ENCODE measurements at places on chromosomes 11 and 22.

DNA sequence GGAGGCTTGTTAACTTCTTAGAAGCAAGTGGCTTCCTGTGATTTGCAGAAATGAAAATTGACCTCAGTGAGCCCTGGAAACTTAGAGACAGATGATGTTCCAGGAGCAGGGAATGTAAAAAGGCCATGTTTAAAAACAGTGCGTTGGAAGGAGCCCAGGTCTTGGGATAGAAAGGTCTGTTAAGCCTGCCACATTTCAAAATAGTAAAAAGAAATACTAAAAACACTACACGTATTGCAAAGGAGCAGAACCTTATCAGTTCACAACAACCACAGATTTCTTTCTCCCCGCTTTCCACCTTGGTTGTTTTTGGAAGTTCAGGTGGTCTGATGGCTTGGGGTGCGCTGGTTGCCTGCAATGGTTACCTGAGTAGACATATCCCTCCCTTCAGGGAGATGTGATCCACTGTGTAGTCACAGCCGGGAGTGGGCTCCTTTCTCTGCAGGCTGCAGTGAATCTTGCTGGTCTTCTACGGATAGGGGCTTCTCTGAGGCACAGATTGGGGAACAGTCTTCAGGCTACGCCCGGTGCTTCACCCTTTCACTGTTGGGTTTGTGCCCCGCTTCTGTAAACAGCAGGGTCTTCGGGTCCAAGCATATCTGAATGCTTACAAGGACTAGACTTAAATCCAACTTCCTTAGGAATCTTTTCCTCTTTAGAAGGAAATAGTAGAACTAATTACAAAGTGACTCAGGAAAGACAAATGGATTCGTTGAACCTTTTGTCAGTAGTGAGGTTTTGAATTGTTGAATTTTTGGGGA, 1.9 kb downstream of the TEAD1 start:
- no peak for DNase-seq

GRCh38 chr11:3109921-3110706, 52.9 kb upstream of the CARS1 start:
- DNase-seq = no peak

DNA sequence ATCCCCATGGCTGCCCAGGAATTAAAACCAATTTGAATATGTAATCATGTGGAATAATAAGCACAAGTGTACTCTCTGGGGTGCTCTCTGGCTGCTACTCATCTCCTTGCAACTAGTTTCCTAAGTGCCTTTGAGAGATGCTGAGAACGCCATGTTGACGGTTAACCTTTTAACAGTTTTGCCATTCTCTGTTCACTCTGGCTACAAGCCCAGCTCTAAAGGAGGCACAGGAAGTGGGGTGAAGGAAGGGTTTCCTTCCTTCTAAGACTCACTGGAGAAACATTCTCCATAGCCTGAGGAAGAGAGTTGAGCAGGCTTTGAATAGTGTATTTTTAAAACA, 122.0 kb upstream of the ZC3H12C start:
- no peak for DNase-seq

- DNase-seq = no peak
These were observed 114.9 kb upstream of the TMEM45B start for GRCh38 chr11:129700701-129701100.

DNA sequence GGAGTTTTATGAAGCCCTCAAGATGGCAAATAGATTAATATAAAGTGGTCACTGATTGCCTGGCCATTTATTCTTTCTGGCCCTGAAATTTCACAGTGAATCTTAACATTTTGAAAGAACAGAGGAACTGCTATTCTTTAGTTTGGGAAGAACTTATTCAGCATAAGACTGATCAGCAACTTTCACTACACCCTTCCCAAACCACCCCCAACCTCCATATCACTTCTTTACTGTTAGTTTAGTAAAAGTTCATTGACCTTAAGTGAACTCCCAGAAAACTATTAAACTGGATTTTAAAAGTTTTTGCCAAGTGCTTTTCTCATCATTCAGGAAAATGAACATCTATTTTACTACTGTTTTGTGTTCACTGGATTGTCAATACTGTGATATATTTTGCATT, 77.4 kb downstream of the NARS2 start:
- no peak for DNase-seq

DNA sequence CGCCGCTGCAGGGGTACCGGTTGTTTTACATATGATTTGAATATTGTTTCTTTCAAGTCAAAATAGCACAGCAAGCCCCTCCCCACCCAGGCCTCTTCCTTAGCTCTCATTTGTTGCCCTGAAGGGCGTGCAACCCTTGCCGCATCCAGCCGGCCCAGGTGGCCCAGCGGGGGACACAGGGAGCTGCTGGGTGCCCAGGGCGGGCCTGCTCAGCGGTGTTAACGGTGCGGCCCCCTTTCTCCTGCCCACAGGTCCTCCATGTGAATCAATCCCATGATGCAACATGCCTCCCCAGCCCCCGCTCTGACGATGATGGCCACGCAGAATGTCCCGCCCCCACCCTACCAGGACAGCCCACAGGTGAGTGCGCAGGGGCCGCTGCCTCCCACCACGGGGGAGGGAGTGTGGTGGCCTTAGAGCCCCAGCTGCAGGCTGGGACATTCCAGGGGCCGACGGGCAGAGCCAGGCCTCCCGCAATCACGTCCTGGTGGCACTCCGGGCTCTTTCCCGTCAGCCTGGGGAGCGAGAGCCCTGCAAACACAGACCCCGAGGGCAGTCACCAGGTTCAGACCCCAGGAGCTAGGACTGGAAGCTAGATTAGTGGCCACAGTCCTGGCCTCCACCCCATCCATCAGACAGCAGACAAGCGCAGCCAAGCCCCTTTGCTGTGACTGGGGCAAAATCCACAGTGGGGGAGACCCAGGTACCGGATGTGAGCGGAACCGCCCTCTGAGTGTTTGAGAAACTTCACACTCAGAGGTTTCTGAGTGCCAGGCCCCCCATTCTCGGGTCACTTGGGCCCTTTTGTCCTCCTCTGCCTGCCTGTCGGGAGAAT, 144.8 kb downstream of the FEZ1 start:
- no peak for DNase-seq

GRCh38 chr22:46377525-46378425, 42.3 kb downstream of the TRMU start:
- DNase-seq = no peak

DNA sequence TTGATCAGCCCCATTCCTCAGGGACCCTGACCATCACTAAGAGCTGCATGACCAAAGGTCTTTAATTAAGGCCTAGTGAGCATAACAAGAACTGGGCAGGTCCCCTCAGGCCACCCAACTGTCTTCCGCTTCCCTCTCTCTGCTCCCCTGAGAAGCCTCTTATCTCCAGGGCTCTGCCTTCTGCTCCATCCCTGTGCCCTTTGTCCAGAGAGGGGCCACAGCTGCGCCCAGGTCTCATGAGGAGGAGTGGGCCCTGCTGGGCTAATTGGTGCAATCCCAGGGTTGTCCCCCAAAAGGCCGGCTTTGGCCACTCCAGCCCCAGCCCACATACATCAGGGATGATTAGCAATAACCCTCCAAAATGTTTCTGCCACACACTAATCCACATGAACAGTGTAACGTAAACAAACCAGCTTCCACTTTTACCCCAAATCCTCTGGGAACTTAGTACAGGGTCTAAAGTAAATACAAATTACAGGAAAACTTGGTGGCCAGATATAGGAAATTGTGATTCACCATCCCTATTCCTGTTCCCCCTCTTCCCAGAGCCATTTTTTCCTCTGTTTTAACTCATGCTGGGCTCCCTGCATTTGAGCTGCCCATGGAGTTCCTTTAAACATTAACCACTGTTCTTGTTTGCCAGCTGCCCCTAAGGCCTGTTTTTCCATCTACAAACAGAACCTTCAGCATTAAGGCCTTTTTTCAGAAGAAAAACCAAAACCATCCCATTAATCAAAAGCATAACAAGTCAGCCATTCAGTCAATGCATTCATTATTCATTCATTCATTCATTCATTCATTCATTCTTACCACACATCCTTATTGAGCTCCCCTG, 34.6 kb upstream of the CAVIN3 start:
- DNase-seq = no peak

GRCh38 chr11:1302461-1303125, 6.8 kb downstream of the TOLLIP start:
- no peak for DNase-seq

DNA sequence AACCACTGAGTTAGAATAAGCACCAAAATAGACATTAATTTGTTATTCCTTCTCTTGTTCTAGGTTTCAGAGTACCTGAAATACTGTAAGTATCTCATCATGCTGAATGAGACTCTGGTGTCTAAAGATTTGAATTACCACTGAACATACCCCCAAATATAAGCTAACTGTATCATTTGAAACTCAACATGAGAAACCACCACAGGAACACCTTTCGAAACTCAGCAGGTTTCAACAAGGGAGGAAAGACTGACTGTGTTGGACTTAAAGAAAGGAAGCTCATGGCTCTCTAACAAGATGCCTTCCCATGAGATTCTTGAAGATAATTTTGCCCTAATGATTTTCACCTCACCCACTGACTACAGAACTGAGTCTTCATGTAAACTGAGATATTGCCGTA, 37.0 kb downstream of the PRCP start:
- DNase-seq = no peak

DNA sequence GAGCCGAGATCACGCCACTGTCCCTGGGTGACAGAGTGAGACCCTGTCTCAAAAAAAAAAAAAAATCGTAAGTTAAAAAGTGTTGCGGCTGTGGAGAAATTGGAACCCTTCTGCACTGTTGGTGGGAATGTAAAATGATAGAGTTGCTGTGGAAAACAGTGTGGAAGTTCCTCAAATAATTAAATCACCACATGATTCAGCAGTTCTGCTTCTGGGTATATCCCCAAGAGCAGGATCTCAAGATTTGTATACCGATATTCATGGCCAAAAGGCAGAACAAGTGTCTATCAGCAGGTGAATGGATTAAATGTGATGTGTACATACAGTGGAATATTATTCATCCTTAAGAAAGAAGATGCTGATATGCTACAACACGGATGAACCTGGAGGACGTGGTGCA, 3.8 kb downstream of the SELENOO start:
- no peak for DNase-seq

- DNase-seq = no peak
These were observed 140.2 kb downstream of the SPATA19 start for GRCh38 chr11:133705074-133705648.

- no peak for DNase-seq
These were observed 10.5 kb downstream of the RBM14 start for GRCh38 chr11:66626926-66627325.
